NCI-H510A treated with DMSO at 0.1 percent for 48 hours (cell line): ENCODE measurements at places on chromosomes 7 and 10.

GRCh38 chr10:51137756-51138529, 63.7 kb downstream of the PRKG1 start:
- DNase-seq, result no peak

DNA sequence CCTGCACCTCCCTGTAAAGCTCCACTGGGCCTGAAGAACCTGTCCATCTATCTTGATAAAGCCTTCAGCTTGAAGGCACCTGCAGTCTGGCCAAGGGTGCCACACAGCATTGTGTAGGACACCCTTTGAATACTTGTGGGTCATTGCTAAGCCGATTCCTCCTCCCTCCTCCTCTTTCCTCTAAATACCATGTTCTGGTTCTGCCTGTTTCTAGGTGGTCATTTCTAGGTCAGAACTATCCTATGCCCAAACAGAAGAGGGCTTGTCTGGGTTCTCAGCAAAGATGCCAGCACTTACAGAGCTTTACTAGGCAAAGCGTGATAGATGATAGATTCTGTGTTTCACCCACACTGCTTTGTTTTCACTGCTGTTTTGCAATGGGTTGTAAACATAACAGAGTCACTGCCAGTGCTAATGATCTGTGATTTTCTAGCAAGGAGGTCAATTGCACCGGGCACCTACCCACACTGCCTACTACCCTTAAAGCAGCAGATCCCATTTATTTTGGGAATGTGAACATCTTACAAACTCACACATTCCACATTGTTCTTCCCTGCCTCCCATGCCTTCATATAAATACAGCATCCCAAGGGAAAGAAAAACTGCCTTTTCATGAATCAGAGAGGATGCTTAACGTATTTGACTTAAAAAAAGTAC, 279.1 kb upstream of the PITRM1 start:
- DNase-seq, result no peak

- DNase-seq, result no peak
Observed at GRCh38 chr7:117728890-117729624, 144.2 kb downstream of the CTTNBP2 start.

DNA sequence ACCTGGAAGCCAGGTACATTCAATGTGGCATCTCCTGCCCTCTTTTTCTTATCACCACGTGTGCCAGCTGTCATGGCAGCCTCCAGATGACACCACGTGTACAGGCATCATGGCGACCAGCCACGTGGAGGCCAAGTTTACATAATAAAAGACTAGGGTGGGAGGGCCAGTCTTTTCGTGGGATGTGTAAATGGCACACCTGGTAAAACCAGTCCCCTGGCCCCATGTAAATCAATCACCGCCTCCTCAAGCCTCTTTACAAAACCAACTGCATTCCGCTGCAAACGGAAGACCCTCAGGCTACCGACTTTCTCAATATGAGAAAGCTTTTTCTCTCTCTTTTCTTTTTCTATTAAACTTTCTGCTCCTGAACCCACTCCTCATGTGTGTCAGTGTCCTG, 65.1 kb upstream of the PHF14 start:
- DNase-seq, result no peak

DNA sequence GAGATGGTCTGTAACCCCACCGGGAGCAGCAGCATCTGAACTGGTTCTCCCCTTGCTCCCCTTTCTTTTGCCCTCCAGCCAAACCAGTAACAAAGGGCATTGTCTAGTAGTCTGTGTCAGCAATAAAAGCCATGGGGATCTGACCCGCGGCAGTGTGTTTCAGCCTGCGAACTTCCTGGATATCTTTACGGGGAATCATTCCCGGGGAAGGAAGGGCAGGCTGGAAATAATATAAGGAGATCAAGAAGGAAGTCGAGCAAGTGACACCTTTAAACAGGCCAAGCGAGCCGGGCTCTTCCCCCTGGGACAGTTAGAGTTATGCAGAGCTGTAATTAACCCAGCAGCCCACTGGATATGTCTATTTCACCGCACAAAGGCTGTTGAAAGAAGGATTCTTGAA, 661.2 kb upstream of the GALNT17 start:
- no peak for DNase-seq

DNA sequence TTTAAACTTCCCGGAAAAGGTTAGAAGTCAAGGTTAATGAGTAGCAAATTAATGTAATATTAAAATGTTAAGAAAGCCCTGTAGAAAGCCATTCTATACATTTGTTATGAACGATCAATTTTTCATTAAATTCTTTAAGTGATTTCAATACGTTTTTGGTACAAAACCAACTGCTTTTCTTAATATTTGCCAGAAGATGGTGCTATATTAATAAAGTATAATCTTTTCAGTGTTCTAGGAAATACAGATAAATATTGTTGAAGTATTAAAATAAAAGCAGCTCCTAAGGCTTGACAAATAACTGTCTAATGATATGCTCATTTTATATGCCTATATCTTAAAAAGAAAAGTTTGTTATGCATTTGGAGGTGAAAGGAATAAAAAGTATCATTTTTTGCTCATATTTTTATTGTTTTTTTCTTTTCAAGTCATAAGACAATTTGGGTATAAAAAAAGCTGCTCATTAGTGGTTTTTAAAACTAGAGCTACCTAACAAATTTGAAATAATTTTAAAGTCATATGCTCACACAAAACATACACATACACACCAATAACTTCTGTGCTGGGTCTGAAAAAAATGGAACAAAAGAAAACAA, 130.3 kb upstream of the POT1 start:
- DNase-seq, result peak; percentile 44

- DNase-seq, result peak; percentile 86
Observed at GRCh38 chr7:33841705-33842129, 63.6 kb upstream of the BMPER start.

DNA sequence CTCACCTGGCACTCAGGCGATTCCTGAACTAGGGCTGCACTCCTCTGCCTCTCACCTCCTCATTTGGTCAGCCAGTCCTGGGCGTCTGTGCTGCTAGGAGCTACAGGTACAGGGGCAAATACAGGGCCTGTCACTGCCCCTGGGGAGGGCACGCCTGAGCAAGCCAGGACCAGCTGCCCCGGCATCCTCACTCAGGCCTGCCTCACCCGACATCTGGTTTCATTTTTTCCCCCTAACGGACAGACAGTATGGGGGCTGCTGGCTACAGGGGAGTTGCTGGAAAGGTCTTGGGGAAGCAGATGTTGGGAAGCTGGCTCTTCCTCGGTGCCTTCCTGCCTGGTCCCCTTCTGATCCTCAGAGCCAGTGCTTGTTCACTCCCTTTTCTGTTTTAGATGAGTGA, 77.3 kb upstream of the PPIF start:
- DNase-seq, result no peak
